A549 treated with CORT108297 at 1 μM for 4 hours (cell line): ENCODE measurements at places on chromosomes 5 and 9. TPM values are rescaled to one million over a fixed set of nuclear protein-coding genes. Genes with fewer than 3 reads are reported as not detected.

The CCNI2 gene
- total RNA-seq = 0.07 to 0.42 TPM (median 0.12 TPM) in 4 of 5 replicates, not detected in the other

The OR1J2 gene
- not detected in 5 replicates for total RNA-seq

The BTNL8 gene
- not detected in 5 replicates for total RNA-seq

The TAS2R1 gene
- not detected in 5 replicates for total RNA-seq

The DNAI1 gene
- 0.07 to 0.21 TPM (median 0.12 TPM) in 5 replicates for total RNA-seq

The TMEM252 gene
- total RNA-seq = not detected in 5 replicates
